ENCODE measurements at places on chromosomes 6 and 20. TPM values are rescaled to one million over a fixed set of nuclear protein-coding genes. Genes with fewer than 3 reads are reported as not detected.

Gene DYNLT2
- 1.2 TPM for total RNA-seq

Gene SGK1
- 89.7 TPM for total RNA-seq

Gene MEI4
- total RNA-seq: 0.12 TPM

DNA sequence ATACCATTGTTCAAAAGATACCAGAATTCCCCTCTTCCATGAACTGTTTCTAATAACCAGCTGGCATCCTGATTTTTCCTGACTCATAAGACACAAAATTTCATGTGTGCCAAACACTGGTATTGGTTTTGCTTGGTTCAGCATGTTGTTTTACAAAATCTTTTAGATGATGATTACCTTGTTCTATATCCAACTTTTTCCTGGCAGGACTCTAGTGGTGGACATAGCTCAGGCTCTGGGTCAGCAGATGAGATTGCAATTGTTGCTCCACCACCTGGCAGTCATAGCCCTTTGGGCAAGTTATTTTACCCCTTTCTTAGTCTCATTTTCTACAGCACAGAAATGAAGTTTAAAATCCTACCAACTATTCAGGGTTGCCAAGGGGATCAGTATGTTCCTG, 6.2 kb downstream of the TRIM38 start:
- no peak for DNase-seq

GRCh38 chr20:11305406-11305805, 612.3 kb upstream of the BTBD3 start:
- no peak for DNase-seq

DNA sequence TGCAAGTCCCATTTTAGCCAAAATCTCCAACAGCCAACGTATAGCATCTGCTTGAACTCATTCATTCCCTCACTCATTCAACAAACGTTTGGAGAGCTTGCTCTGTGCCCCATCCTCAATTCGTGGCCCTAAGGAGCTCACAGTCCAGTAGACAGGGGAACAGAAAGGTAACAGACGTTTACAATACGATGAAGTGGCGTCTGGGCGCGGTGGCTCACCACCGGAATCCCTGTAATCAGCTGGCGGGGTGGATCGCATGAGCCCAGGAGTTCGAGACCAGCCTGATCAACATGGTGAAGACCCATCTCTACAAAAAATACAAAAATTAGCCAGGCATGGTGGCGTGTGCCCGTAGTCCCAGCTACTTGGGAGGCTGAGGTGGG, 790 bp upstream of the E2F1 start:
- no peak for DNase-seq

DNA sequence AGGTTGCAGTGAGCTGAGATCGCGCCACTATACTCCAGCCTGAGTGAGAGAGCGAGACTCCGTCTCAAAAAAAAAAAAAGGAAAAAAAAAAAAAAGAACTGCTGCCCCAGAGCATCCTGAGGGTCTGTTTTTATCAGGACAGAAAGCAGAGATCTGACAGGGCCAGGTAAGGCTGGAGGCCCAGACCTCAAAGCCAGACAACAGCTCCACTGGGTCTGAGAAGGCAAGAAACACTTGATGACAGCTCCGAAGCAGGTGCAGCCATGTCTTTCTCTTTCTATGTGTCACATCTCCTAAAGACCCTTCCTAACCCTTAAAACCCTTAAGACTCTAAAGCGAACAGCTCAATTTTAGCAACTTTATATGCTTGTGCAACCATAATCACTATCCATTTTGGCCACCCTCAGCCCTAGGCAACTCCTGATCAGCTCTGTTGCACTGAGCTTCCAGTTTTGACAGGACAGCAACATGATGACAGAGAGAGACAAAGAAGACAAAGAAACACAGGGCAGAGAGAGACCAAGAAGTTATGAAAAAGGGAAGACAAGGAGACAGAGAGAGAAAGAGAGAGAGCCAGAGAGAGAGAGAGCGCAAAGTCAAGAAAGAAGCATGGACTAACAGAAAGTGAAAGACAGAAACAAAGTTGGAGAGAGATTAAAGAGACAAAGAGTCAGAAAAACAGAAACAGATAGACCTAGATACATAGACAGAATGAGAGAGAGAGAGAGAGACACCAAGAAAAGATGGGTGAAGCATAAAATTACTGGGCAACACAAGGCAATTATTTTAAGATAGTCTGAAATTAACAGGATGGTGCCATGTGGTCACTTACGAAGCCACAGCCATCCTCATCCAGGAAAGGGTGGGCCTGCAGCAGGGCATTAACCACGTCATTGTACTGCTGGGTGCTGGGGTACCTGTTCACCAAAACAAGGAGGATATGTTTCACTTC, 39.2 kb downstream of the SAMD3 start:
- DNase-seq: no peak

DNA sequence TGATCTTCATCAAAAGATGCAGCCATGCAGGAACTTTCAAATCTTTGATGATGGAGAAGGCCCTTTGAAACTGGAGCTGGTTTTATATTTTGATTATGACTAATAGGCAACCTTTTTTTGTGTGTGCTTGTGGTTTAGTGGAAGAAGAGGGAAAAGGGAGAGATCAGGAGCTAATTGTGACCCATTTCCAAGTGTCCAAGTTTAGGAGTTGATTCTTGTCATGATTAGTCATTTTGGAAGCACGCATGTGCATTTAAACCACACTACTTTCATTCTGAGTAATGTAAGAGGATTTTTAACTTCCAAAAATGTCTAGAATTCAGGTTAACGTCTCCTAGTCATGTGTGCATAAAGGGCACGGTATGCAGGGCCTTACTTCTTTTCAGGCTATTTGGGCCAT, 3.5 kb downstream of the FOXO3 start:
- DNase-seq: no peak

Data from aorta (tissue), 5 donors.